ENCODE measurements at places on chromosomes 6 and 20.

DNA sequence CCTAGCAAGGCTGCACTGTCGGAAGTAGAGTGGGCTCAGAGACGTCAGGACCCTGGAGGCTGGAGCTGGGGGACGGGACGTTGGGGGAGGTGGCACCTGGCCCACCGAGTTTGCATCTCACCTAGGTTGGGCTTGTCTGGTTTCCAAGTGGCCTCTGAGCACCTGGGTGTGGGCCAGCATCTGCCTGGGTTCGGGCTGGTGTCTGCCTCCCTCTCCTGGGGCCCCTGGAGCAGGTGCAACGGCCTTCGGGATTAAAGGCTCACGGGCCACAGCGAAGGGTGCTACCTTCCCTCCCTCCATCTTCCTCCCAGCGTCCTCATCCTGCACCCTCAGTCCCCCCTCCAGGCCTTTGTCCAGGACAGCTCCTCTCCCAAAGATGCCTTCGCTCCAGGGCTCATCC lies 6.0 kb downstream of the HRH3 start:
- DNase-seq = no peak

DNA sequence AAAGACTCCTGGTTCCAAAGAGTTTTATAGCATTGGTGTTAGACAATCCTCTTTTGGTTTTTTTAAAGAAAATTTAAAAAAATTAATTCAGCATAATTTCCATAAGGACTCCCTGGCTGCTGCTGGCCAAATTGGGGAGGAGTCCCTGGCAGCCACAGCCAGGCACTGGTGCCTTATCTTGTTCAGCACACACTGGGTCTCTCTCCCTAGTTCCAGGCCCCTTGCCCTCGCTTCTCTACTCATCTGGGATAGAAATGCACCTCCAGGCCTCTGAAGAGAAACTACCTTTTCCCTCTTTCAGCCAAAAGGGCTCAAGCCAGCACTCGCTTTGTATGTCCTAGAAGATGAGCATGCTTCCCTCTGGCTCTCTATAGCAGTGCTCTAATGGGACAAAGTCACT lies 13.4 kb upstream of the MAPK13 start:
- DNase-seq = no peak

DNA sequence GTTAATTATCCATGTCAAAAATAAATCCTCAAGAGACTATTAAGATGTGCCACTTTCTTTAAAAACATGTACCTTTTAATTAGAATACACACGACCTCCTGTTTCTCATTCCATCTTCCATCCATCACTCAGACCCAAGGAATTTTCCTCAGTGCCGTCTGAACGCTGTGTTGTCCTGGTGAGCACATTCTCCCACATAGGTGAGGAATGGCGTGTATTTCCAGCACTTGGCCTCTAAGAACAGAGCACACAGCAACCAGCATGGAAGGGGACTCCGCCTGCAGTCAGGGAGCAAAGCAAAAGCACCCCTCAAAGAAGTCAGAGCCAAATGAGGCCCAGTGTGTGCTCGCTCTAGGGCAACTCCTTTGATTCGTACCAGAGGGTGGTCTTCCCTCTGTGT lies 45.9 kb downstream of the TBXT start:
- DNase-seq = no peak

DNA sequence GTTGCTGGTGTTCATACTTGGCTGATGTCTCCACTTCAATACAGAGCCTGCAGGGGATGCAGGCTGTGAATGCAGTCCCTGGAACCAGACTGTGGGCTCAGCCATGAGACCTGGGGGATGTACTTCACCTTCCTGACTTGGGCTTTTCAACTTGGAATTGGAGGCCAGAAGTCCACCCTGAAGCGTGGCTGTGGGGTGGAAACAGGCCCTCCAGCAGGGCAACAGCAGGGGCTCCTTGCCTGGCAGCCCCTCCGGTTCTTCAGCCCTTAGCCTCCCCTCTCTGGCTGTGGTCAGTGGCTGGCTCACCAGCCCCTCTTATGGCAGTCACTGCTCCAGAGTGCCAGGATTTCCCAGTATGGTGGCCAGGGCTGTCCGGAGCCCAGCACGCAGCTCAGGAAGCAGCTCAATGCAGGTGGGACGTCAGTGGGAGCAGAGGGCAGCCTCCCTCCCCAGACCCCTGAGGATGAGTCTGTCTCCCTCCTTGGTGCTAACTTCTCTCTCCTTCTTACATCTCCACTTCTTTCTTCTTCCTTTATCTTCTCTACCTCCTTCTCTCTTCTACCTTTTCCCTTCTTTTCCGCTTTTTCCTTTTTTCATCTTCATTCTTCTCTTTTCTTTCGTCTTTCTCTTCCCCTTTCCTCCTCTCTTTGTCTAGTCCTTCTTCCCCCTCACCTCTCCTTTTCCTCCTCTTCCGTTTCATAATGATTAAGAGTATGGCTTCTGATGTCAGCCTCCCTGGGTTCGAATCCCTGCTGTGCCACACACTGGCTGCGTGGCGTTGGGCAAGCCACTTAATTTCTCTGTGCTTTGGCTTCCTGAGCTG lies 45.3 kb downstream of the SLC52A3 start:
- DNase-seq = no peak

DNA sequence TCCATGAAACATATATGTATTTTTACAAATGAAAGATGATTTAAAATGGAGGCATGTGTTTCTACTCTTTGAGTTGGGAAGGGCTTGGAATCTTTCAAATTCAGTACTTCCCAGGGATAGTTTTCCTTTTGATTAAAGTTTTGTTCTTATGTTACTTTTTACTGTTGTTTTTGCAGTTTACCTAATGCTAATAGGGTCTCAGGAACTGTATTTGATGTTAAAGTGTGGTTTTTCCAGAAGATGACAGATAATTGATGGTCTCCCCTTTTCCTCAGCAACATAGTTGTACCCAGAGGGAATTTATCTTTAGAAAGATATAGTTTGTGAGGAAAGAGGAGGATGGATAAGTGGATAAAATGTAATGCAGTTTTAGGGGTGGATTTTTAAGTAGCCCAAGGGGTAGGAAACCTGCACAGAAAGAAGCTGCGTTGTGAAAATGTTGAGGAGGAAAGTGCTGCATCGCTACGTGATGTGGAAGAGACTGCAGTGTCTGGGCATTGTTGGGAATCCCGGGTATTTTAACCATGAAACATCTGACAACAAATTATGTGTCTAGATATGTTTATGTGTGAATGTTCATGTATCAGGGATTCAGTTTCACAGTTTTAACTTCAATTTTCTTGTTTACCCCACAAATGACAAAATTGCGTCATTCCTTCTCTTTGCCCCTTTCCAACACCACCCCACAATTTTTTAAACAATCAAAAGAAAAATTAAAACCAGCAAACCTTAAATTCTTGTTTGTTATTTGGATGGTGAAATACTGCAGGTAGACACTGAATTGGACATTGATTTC lies 42.3 kb downstream of the GNAS start:
- DNase-seq = no peak

Measured in GM20000 (cell line).